ENCODE measurements at places on chromosomes 2 and 18.

DNA sequence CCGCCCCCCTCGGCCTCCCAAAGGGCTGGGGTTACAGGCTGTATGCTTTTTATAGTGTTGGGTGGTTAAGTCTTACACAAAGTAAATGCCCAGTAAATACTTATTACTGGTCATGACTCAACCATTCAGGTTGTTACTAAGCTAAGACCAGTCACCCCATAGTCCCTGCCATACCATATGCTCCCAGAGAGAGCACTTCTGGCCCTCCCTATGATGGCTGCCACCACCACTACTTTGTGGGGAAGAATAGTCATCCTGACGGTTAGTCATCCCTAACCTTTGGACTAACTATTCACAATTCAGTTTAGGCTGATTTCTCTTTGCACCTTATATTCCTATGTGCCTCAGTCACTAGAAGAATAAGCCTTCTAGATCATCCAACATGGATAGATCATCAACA lies 42.0 kb upstream of the MSH2 start:
- DNase-seq, result no peak

- no peak for DNase-seq
Observed at GRCh38 chr2:223311889-223312680, 260.1 kb downstream of the KCNE4 start.

GRCh38 chr18:44290366-44290977 lies 390.2 kb upstream of the SETBP1 start:
- DNase-seq, result no peak

- no peak for DNase-seq
Observed at GRCh38 chr2:65368468-65368867, 63.9 kb downstream of the SPRED2 start.

- no peak for DNase-seq
Observed at GRCh38 chr2:105809097-105809473, 64.4 kb downstream of the NCK2 start.

- DNase-seq, result no peak
Observed at GRCh38 chr2:32627441-32627813, 423 bp upstream of the TTC27 start.

DNA sequence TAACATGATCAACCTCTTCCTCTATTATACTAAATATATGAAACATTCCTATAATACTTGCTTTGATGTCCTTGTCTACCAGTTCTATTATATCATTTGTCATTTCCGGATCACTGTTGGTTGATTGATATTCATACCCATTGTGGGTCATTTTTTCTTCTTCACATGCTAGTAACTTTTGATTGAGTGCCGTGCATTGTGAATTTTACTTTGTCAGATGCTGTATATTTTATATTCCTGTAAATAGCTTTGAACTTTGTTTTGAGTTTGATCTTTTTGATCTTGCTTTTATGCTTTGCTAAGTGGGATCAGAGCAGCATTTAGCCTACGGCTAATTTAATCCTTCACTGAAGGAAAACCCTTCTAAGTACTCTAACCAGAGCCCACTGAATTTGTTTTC lies 168.9 kb upstream of the RAB6C start:
- DNase-seq, result no peak

DNA sequence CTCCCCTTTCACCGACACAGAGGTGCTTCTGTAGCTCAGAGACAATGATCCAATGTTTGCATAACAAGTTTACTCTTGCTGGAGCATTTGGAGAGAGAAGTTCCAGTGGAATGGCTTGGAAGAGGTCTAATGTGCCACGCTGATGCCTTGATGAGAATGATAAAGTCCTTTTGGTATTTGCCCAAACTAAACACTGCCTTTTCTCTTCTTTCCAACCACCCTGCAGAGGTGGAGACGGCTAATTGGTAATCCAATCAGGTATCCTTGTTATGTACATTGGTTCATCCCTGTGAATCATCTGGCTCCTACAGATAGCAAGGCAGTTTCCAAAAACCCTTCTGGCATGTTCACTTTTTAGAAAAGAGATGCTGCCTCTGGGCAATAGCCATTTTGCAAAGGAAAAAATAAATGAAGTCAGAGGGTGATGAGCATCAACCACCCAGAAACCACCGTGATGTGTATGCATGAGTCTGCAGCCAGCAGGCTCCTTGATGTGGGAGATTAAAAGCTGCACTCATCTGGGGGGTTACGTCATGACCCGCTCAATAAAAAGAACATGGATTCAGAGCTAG lies 40.6 kb downstream of the KIAA2012 start:
- no peak for DNase-seq

- DNase-seq, result no peak
Observed at GRCh38 chr2:40087927-40088326, 308.9 kb upstream of the THUMPD2 start.

DNA sequence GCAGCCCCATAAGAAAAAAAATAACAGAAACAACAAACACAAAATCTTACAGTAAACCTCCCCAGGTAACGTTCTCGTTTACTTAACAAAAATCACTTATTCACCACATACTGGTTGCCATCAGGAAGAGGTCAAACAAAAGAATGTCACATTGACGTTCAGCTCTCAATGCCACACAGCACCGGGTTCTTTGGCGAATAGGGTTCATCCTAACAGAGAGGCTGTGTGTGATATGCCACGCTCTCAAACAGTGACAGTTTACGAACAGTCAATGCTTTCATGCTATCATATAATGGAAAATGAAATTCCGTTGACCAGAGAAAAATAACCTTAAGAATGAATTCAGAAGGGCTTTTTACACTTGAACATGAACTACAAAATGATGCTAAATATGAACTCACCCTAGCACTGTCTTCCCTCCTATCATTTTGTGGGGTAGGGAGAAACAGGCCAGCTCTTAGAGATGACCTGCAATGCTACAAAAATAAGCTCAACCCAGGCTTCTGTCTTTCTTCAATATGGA lies 2.0 kb downstream of the TMEM163 start:
- no peak for DNase-seq

DNA sequence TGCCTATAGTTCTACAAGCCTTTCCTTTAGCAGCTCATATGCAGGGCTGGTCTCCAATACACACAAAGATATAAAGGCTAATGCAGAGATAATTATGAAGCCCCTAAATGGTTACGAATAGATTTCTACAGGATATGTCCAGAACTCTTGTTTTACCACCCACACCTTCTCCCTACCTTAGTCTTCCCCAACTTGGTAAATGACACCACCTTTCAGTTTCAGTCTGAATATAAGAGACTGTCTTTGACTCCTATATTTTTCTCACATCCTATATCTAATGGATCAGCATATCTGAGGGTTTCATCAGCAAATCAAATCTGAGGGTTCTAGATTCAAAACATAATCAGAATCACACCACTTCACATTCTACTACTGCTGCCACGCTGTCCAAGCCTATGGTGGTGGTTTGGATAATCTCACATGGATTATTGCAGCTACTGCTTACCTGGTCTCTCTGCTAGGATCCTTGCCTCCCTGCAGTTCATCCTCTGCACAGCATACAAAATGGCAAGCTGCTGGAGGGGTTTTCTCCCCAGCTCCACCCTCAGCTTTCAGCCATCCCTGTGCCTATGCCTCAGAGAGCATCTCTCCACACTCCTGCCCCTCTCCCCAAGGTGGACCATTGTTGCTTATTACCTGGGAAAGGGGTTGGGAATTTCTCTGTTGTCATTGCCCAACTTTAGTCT lies 178.0 kb upstream of the SPOPL start:
- no peak for DNase-seq

DNA sequence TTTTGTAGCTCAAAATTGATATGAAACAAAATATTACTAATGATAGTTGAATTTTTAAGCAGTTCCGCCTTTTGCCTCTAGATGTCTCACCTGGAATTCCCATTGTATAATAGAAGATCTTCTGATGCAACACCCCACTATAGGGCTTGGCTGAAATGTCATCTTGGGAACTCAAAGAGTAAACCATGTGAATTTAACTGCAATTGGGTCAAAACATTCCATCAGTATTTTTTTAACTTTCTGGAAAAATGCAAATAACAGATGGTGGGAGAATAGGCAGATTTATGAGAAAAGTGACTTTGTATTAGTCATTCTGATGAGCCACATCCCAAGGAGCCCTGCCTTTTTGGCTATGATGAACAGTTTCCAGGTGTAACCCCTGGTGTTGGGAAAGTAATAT lies 489.9 kb downstream of the NYAP2 start:
- no peak for DNase-seq

- no peak for DNase-seq
Observed at GRCh38 chr2:44098050-44098449, 70.6 kb upstream of the PPM1B start.

GRCh38 chr18:79071503-79072210 lies 2.5 kb downstream of the ATP9B start:
- no peak for DNase-seq

- DNase-seq, result peak; percentile 9
Observed at GRCh38 chr18:46250084-46250811, 146.1 kb downstream of the HAUS1 start.

- DNase-seq, result no peak
Observed at GRCh38 chr2:23042216-23042906, 342.6 kb upstream of the KLHL29 start.

DNA sequence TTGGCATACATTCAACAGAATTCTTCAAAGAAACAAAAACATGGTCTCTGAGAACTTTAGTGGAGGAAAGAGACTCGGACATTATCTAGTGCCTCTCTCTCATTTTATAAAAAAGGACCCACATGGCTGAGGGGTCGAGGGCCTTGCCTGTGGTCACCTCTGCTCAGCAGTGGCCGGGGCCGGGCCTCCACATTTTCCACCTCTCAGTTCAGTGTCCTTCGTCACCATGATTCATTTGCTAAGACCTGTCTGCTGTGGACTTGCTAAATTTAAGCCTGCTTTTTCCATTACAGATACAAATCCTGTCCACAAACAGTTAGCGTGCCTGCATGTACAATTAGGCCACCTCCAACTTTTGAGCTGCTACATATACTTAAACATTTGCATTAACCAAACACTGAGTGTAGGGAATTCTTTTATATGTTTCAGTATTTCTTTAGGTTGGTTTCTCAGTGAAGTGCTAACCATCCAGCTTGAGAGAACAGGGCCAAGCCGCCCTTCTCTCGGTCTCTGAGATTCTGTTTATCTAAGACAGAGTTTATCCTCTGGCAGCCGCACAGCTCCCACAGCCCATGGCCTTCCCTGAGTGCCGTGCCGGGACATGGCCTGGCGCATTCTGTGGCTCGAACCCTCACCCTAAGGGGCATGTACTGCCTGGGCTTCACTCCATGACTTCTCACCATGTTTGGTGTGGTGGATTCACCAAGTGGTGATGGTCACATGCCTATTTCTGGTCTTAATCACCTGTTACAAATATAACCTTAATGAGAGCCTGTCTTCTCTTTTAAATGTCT lies 46.2 kb downstream of the COA5 start:
- DNase-seq, result no peak

DNA sequence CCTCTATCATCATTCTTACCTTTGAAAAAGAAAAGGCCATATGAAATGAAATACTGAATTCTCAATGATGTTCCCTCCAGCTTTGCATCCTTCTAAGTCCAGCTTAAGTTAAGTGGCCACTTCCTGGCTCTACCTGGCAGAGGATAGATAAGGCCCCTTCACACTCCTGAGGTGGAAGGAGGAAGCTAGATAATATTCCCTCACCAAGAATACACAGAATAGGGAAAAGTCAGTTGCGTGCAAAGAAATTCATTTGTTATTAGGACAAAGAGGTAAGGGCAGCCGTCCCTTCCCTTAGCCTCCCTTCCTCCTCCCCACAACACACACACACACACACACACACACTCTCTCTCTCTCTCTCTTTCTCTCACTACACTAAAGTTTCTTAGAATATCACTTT lies 37.5 kb downstream of the OLA1 start:
- DNase-seq, result no peak

DNA sequence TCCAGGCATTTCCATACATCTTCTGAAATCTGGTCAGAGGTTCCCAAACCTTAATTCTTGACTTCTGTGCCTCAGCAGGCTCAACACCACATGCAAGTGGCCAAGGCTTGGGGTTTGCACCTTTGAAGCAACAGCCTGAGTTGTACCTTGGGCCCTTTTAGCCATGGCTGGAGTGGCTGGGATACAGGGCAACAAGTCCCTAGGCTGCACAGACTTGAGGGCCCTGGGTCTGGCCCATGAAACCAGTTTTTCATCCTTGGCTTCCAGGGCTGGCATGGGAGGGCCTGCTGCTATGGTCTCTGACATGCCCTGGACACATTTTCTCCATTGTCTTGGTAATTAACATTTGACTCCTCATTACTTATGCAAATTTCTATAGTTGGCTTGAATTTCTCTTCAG lies 988.8 kb upstream of the CNTNAP5 start:
- no peak for DNase-seq

DNA sequence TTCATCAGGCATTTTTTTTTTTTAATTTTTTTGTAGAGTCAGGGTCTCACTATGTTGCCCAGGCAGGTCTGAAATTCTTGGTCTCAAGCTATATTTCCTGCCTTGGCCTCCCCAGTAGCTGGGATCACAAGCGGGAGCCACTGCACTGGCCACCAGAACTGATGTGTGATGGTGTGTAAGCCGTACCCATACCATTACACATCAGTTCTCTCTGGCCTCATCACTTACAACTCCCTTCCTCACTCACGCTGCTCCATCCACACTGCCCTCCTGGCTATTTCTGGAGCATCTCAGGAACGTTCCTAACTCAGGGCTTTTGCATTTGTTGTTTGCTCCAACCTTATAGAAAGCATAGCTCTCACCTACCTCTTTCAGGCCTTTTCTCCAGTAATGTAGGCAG lies 834.5 kb upstream of the ID2 start:
- DNase-seq, result no peak

- DNase-seq, result no peak
Observed at GRCh38 chr2:44548221-44549098, 186.7 kb downstream of the CAMKMT start.

DNA sequence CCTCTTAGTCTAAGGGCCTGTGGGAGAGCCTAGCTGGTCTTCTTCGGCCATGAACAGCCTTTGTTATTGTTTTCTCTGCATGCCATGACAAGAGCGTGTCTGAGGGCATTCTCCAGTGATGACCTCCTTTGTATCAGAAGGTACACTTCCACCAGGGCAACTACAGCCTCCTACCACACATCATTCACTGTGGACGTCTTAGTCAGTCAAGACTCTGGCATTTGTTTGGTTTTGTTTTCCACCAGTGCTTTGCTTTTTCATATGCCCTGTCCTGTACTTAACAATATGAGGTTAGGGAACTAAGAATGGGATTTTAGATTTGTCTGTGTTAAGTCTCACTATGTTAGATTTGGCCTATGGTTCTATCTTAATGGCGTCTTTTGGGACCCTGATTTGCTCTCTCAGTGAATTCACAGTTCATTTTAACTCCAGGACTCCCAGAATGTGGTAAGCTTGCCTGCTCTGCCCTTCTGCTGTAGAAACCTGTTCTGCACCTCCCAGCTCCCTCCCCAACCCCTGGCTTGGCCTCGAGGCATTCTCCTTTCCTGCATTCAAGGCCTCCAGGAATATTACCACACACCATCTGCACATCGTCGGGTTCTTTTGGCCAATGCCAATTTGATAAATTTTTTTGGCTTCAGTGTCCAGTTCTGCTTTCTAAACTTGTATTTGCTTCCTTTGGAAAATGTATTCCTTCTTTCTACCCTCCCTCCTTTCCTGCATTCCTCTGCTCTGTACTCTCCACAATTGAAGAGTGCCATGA lies 42.8 kb upstream of the IL1R1 start:
- no peak for DNase-seq

- no peak for DNase-seq
Observed at GRCh38 chr2:219172231-219173154, 2.7 kb upstream of the SLC23A3 start.

GRCh38 chr2:25044990-25045389 lies 3.1 kb downstream of the EFR3B start:
- DNase-seq, result no peak

GRCh38 chr2:240000671-240001070 lies 24.5 kb downstream of the NDUFA10 start:
- no peak for DNase-seq

- no peak for DNase-seq
Observed at GRCh38 chr2:25389161-25389560, 47.4 kb upstream of the DNMT3A start.

- no peak for DNase-seq
Observed at GRCh38 chr2:13604951-13605661, 888.4 kb downstream of the TRIB2 start.

All from T-helper 9 cell (primary cell).